ENCODE measurements at places on chromosomes 7 and 10. TPM values are rescaled to one million over a fixed set of nuclear protein-coding genes. Genes with fewer than 3 reads are reported as not detected.

DNA sequence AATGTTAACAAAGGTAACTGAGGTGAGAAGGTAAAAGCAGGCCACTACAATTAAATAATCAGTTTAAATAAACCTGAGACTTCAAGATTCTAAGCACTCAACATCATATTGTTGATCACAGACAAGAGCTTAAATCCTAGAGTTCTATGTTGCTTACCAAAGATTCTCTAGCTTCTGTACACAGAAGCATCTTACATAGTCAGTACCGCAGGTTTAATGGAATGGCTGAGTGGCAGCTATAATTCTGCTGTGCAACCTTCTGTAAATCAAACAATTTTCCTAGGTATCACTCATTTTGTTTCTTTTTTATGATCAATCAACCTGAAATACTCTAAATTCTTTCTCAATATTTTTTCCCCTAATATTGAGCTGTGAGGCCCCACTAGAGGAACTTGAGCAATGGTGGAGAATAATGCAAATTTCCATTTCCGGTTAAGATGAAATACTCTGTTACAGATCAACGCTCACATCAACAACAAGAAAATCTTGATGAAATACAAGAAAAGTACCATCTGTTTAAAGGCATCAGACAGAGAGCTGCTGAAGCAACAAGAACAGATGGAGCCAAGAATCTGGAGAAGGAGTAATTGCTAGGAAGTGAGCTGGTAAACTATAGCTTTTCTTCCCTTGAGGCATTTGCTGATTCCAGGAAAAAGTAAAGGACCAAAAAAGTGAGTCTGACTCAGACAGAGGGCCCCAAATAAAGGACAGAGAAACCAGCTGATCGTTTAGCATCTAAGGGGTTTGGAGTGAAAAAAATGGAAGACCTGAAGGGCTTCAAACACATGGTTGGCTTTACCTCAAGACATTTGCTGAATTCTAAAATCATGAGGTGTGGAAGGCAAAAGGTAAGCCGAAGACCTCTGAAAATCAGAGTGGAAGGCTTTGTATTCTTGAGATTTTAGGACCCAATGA lies 22.6 kb downstream of the PNPLA8 start:
- no peak for DNase-seq

DNA sequence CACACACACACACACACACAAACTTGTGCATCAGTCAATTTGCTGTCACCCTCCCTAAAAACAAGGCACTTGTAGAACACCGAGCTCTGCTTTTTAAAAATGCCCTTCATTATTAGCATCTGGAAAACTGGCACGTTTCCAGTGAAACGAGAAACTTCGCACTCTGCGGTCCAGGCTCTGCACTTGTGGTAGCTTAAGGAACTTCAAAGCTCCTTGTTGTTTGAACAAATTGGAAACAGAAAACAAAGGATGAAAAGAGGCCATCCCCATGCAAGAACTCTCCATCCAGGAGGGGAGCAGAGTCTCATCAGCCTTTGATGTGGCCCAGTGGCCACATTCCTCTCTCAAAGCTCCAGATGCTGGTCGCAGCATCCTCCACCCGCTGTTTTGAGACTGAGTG lies 105.1 kb downstream of the C10orf90 start:
- no peak for DNase-seq

DNA sequence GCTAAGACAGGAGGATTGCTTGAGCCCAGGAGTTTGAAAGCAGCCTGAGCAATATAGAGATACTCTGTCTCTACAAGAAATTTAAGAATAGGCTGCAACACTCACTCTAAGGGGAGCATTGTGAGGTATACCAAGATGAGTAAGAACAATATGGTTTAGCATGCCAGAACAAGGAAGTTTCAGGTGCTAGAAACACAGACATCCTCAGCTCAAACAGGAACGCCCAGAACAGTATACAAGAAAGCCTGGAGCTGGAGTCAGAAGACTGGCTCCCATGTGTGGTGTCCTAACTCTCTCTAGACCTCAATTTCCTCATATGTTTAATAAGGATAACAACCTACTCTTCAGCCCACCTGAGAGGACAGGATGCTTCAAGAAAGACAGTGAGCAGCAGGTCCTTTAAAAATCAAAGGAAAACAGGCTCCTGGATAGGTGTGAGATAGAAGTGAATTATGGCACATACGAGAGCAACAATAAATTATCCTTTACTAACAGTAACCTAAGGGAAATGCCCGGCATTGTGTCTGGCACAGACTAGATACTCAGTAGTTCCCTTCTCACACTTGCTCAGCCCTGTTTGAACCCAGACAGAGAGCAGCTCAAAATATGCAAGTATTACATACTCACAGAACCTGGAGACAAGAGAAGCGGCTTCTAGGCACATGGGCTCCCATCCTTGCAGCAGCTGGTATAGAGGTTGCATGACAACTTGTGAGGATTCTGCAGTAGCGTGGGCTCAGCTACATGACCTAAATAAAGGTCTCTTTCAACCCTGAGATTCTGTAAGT lies 45.4 kb downstream of the KAT6B start:
- no peak for DNase-seq

DNA sequence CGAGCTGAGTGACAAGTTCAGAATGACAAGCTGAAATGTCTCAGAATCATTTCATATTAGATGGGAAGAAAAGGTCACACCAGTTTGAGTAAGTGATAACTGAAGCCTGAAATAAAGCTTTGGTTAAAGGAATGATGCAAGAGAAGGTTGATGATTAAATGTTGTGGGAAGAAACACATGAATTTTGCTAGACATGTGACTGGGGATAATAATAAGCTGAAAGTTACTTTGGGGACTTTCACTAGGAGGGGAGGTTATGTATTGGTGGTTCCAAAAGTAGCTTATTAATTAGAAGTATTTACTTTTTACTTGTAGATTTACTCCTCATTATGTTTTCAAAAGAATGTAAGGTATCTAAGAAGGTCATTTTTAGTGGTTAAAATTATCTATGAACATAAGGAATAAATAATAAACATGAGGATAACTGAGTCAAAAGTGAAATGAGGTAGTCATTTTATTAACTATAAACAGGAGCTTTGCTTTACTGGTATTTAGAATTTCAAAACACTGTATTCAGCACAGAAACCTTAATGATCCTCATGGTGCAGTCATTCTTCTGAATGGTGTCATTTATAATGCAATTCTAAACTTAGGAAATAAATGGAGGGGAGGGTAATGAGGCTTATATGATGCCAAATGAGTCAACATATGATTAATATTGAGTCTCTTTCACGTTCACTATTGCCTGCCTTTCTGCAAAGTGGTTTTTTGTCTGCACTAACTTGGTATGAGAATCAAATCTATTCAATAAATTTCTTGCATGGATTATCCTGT lies 63.7 kb downstream of the PRKG1 start:
- no peak for DNase-seq

- DNase-seq: no peak
These were observed 69.9 kb downstream of the NKX6-2 start for GRCh38 chr10:132715776-132716680.

- DNase-seq: no peak
These were observed 121.5 kb downstream of the CRPPA start for GRCh38 chr7:16299853-16300252.

DNA sequence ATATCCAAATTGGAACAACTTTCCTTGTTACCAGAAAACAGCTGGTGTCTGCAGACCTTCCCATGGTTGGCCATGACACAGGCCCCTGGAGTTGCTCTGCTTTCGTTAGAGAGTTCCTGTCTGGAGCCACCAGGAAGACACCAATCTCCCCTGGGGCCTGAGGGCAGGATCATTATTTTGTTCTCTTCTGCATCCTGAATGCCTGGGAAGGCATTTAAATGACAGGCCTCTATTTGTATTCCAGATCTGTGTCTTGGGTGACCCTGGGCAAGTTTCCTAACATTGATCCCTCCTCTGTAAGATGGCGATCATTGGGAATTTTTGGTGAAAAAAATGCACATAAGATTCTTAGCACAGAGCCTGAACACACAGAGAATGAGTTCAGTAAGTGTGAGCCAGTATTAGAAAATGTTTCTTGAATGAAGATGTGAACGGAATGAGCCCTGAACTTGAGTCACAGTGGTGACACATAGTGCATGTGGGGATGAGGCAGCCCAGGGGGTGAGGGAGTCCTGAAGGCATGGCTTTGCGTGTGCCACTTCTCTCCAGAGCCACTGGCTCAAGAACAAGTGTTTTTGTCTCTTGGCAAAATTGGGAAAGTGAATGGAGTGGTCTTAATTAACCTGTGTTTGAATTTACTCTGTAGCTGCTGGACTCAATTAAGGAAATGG lies 28.4 kb downstream of the BMPER start:
- no peak for DNase-seq

DNA sequence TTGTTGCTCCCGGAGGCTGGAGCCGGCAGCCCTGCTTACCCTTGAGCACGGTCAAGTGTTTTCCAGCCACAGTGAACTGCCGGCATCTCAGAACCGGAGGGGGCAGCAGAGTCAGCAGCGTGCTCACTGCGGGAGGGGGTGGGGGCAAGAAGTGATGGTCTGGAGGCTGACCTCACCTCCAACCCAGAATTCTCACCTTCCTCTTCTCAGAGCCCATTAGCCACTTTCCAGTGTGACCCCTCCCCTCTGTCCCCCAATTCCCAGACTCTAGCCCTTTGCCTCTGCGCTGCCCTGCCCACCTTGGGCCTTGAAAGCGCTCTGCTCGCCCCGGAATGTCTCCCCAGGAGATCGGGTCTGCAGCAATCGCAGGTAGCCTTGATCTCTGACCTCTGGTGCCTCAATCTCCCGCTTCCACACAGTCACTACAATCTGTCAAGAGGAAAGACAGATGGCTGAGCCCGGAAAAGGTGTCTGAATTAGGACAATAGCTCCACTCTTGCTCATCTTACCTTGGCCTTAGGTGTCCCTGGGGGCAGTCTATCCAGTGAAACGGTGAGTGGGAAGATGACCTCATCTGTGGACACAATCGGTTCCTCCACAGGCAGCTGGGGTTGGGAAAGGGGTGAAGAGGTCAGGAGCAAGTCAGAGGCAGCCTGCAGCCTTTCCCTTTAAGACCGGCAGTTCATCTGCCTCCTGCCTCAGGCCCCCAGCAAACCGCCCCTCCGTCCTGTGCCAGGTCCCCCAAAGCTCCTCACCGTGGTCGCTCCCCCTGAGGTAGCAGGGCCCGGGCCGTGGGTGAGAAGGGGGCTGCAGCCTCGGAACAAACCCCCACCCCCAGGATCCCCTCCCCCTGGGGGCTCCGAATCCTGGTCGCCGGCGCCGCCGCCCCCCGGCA lies 942 bp downstream of the TRAPPC14 start:
- no peak for DNase-seq

UTF1 gene
- not detected for total RNA-seq

CPA2 gene
- total RNA-seq: not detected

GJD4 gene
- not detected for total RNA-seq

PNLIP gene
- total RNA-seq: not detected

SCRN1 gene
- total RNA-seq: 124 TPM

Measured in glomerular endothelial cell (primary cell).